Activated CD4-positive, alpha-beta memory T cell treated with anti-CD3 and anti-CD28 coated beads for 36 hours (primary cell): ENCODE measurements at places on chromosomes 3 and 15.

GRCh38 chr3:129583289-129583688, 23.2 kb downstream of the PLXND1 start:
- DNase-seq, result no peak

DNA sequence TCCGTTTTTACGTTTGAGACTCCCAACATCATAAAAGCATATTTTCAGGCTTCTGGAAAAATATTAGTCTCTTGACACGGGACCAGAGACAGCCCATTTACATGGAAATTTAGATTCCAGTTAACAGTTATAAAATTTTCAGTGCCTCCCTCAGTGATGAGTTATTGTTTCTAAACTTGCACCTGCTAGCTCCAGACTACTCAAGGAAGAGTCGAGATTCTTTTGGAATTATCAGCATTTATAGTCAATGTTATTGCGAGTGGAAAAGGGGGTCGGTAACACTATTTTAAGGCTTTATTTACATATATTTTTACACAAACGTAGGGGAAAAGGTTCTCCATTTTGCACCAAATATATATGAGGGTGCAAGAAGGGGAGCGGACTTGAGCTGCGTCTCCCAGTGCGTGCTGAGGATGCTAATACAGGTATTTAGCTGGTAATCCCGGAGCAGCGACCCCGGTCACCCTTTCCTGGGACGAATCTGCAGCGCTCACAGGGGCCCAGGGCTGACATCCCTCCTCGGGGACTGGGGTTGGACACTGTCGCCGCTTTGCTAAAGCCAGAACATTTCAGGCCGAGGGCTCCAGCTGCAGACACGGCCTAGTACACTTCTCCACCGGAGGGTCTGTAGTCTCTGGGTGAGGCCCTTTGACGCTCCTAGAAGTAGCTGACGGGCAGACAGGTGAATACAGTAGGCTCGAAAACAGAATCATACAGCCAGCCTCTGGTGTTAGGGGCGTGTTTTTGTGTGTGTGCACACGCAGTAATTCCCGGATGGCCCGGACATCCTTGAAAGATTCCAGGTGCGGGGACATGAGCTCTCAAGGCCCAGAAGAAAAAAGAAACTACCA, 729 bp upstream of the ZBTB11 start:
- DNase-seq, result no peak

DNA sequence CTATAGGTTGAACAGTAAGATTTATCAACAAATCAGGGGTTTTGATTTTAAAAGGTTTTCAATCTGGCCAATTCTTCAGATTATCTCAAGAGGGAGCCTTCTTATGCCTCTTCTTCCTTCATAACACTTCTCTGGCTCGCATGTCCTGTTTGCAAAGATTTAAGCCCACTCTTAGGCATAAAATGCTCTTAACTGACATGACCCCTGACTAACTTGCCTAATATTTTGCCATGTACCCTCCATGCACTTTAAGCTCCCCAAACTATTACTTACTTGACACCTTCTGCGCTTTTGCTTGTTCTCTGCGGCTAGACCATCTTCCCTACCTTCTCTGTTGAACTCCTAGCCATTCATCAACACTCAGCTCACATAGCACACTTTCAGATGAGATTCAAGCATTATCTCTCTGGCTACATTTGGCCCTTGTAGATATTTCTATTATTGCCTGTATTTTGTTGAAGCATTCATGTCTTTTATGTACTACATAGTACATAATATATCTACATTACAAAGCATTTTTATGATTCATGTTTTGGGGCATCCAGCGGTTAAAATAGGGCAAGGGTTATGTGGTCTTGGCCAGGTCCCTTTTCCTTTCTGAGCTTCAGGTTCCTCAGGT, 1.0 kb upstream of the ARIH1 start:
- DNase-seq, result no peak

- DNase-seq, result peak; percentile 80
Observed at GRCh38 chr3:46368569-46368968, 2.2 kb upstream of the CCR5 start.

GRCh38 chr3:4794331-4794730, 184.9 kb upstream of the BHLHE40 start:
- DNase-seq, result no peak

GRCh38 chr15:74545086-74545485, 4.1 kb downstream of the ARID3B start:
- no peak for DNase-seq

GRCh38 chr3:17192995-17193394, 308.2 kb downstream of the PLCL2 start:
- DNase-seq, result no peak

GRCh38 chr3:179695672-179696313, 43.0 kb downstream of the USP13 start:
- DNase-seq, result no peak

GRCh38 chr3:194298331-194299227, 52.5 kb downstream of the CPN2 start:
- DNase-seq, result no peak
